Omental fat pad (tissue), 4 donors: ENCODE measurements at places on chromosomes 3 and 15.

DNA sequence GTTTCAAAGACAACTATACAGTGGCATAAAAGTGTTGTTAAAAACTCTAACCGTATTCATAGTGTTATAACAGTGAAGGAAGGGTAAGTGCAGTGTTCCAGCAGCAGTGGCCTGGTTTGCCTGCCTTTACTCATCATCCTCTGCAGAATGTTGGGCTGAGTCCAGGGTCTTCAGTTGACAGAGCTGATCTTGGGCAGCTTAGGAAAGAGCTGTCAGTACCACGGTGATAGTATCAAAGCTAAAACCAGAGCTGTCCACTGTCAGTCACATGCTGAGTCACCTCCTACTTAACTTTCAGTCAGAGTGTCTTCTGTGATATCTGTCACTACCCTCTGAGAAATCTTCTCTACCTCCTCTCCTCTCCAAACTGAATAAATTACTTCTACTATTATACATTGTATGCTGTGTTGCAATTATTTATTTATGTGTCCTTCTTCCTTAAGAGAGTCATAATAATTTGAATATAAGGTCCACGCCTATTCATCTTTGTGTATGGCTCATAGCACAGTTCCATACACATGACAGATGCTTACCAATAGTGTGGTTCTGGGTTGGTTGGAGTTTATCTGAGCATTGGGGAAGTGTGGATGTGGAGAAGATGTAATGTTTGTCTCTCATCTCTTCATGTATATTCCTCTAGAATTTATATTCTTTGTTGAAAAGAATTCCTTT lies 242.1 kb downstream of the ZIC1 start:
- no peak for DNase-seq

- no peak for DNase-seq
Measured at GRCh38 chr3:31529421-31529820, 3.3 kb upstream of the STT3B start.

GRCh38 chr3:141044695-141045641 lies 6.2 kb upstream of the SPSB4 start:
- DNase-seq: no peak

- DNase-seq: peak; percentile 31
Measured at GRCh38 chr3:112560721-112561483, 860 bp downstream of the ATG3 start.

- no peak for DNase-seq
Measured at GRCh38 chr15:87489902-87490665, 766.5 kb downstream of the NTRK3 start.

DNA sequence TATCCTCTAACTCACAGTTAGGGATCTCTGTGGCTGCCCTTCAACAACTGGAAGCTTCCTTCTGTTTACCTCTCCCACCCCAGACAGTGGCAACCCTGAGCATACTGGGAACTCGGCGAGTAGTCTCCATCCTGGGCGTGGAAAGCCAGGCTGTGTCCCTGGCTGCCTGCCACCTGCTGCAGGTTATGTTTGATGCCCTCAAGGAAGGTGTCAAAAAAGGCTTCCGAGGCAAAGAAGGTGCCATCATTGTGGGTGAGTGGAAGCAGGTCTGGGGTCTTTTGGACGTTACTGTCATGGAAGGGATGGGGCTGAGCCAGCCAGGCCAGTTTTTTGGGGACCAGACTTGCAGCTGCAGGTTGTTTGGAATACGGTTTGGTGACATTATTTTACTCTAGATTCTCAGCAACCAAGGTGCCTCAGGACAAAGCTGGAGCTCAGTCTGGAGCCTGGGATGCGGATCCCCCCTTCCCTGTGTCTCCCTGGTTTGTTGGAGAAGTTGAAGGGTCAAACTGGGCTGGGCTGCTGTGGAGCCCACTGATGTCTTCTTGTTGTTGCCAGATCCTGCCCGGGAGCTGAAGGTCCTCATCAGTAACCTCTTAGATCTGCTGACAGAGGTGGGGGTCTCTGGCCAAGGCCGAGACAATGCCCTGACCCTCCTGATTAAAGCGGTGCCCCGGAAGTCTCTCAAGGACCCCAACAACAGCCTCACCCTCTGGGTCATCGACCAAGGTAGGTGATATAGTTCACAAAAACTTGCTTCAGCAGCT lies 7.5 kb downstream of the UNC45A start:
- DNase-seq: no peak

DNA sequence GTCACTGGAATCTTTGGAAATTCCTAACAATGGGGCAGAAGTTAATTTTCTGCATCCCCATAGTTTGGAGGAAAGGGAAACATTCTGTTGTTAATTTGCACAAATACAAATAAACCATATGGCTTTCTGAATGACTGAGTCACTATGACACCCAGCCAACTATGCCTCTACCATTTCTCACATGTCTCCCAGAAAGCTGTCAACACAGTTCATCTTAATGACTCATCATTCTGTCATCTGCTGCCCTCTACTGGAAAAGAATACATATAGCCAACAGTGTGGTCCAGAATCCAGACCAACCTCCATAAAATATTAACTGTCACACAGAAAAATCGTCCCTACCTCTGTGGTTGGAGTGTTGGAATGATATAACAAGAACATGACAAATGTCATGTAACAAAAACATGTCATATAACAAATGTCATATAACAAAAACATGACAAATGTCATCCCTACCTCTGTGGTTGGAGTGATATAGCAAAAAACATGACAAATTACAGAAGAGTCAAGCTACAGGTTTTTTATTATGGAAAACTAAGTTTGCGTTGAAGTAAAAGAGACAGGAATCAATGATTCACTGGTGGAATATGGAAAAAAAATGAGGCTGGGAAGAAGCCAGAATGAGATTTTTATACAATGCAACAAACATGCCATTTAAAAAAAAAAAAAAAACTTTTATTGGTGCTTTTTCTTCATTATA lies 47.7 kb upstream of the GYG1 start:
- no peak for DNase-seq

GRCh38 chr15:66951531-66952320 lies 113.7 kb upstream of the SMAD3 start:
- no peak for DNase-seq

GRCh38 chr15:79373113-79373512 lies 59.0 kb upstream of the MINAR1 start:
- no peak for DNase-seq

- no peak for DNase-seq
Measured at GRCh38 chr3:48743773-48744172, 26.8 kb upstream of the IP6K2 start.

GRCh38 chr3:55675478-55675877 lies 188.4 kb upstream of the WNT5A start:
- no peak for DNase-seq

DNA sequence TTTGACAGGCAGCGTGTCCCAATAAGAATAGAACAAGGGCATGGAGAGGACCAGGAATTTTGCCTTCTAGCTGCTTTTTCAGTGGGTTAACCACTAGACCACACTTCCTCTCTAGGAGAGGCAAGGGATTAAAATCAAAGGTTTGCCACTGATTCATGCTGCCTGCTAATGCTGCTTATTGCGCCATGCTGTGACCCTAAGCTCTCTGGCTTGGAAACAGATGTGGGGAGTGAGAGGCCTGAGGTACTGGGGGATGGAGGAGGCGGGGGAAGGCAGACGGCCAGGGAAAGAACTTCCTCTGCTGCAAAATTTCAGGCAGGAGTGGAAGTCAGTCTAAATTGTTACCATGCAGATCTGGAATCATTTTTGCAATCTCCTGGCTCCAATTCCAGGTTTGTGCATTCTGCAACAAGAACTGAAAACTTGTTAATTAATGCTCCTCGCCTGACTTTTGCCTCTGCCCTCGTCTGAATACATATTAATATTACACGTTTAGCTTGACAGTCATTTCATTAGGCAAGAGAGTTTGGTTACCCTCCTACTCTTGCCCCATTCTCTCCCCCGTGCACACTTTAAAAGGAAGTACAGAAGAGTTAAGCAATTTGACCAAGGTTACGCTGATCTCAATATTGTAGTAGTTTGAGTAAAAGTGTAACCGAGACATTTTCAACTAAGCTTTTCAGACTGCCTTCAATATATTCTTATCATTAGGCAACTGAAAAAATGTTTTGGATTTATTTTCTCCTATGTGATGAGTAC lies 121.7 kb upstream of the SPRED1 start:
- peak; percentile 75 for DNase-seq

- no peak for DNase-seq
Measured at GRCh38 chr3:100456745-100457144, 35.7 kb upstream of the TMEM45A start.

GRCh38 chr15:28112101-28112760 lies 13.1 kb upstream of the OCA2 start:
- DNase-seq: no peak

DNA sequence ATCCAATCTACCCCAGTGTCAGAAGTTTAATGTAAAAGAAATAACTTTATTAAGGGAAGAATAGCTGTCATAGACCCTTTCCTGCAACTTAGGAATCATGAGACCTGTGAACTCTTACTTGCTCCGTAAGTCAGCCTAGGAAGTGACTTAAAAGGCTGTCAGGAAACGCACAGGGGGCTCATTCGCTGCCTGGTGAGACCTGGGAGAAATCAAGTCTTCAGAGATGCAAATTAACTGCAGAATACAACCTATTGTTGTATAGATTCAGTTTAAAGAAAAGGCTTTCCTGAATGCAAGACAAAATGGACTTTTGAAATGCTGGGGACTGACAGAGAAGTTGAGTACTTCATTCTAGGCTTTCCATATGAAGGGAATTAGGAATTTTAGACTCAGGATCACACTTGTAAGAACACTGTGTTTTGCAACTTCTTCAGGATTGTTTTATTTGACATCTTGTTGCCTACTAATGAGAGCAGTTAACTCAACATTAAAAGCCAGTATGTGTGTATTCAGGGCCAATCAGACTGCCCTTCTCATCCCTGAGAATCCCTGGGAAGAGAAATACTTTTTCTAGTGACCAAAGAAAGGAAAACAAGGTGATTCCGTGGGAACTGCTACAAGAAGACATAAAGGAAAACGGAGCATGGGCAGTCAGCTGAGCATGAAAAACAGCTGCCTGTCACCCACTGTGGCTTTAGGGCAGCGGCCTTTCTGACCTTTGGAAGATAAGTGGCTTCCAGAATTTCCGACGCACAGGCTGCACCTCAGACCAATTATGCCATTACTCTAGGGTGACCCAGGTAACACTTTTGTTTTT lies 18.5 kb upstream of the DPPA4 start:
- no peak for DNase-seq

DNA sequence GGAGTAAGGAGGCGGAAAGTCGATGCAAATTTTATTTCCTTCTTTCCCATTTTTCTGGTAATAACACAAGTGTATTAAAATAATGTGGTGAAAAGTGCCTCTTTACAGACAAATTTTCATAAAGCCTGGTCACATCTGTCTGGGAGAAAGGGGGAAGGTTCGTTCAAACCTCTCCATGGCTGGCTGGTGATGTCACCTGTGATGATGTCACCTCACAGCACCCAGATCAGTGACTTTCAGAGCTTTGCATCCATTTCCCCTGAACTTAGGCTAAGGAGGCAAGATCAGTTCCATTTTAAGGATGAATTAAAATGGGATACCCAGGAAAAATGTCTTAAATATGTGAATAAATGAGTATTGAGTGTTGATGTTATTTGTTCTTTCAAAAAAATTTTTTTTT lies 34.1 kb downstream of the ATP10A start:
- no peak for DNase-seq

DNA sequence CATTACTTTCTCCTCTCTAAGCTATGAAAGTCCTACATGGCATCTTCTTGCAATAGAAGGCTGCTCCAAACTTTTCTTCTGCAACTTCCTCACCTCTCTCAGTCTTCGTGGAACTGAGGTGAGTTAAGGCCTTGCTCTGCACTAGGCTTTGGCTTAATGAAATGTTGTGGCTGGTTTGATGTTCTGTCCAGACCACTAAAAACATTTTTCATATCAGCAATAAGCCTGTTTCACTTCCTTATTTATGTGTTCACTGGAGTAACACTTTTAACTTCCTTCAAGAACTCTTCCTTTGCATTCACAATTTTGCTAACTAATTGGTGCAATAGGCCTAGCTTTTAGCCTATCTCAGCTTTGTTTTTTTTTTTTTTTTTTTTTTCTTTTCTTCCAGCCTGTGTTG lies 335.3 kb upstream of the NECTIN3 start:
- DNase-seq: no peak

DNA sequence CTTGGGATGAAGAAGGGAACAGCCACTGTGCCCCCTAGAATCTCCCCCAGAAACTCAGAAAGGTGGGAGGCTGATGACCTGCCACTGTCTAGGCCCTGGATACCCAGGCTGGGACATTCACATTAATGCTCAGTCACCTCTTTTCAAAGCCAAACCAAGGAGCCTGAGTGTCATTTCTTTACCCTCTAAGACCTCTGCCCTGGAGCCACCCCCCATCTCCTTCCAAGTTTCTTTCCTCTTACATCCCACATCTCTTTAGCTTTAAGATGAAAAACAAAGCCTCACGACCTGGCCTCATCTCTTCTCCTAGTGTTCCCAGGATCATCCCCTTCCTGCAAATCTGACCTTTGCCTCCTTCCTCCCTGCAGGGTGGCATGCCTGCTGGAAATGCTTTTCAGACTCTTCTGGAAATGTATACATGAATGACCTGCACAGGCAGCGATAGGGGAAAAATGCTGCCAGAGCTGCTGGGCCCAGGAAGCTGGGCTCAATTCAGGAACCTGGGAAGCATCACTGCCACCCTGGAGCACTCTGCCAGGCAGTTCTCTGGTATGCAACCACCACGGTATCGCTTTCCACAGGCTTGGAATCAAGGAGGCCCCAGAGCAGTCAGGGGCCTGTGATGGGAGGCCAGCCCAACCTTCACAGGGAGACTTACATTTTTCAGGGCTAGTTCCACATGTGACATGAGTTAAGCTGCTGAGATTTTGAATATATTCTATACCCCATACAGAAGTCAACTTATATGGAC lies 67.6 kb downstream of the DAPK2 start:
- DNase-seq: no peak

- no peak for DNase-seq
Measured at GRCh38 chr3:79724206-79724605, 43.6 kb downstream of the ROBO1 start.

DNA sequence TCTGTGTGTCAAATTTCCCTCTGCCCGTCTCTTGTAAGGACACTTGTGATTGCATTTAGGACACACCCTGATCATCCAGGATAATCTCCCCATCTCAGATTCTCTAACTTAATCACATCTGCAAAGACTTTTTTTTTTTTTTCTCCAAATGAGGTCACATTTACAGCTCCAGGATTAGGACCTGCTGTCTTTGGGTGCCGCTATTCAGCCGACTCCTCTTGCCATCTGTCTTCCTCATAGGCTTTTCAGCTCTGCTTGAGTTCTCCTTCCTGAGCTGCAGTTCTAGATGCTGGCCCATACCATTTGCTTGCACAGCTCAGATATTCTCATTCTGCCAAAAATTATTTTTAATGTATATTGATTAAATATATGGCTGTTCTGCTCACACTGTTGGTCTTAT lies 94.3 kb upstream of the TLE3 start:
- DNase-seq: no peak

DNA sequence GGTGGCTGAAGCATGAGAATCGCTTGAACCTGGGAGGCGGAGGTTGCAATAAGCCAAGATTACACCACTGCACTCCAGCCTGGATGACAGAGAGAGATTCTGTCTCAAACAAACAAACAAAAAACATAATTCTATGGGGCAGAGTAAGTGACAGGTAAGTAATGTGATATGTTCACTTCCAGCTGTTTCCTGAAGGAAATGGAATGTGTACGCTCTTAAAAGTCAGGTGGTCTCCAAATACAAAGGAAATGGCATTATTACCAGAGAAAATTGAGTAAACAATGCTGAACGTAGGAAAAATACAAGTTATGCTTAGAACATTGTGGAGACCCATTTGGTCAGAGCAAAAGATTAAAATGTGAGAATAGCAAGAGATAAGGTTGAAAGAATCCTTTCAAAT lies 278.5 kb downstream of the SCAPER start:
- no peak for DNase-seq
